ENCODE measurements at places on chromosomes 1 and 21.

- peak; percentile 56 for DNase-seq
These were observed 104.1 kb downstream of the DISP1 start for GRCh38 chr1:222918801-222919477.

- DNase-seq, result no peak
These were observed 403.9 kb upstream of the LRRC7 start for GRCh38 chr1:69163779-69164178.

GRCh38 chr1:60583696-60584095 lies 498.7 kb upstream of the NFIA start:
- DNase-seq, result no peak

DNA sequence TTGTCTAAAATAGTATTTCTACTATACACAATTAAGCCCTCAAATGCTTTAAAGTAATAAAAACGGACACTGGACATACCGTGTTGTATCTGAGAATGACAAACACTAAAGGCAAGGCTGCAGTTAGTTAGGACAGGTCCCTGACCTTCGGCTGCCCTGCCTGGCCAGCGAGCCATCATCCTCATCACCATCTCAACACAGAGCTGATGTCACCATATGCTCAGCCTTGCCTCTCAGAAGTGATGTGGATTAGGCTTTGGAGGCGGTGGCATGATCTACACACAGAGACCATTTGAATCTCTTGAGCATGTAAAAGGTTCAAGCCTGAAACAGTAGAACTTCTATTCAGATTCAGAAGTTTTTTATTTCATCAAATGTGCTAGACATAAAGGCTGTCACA lies 244.7 kb downstream of the SDCCAG8 start:
- DNase-seq, result no peak

GRCh38 chr1:20192871-20193411 lies 6.6 kb upstream of the PLA2G2C start:
- no peak for DNase-seq

DNA sequence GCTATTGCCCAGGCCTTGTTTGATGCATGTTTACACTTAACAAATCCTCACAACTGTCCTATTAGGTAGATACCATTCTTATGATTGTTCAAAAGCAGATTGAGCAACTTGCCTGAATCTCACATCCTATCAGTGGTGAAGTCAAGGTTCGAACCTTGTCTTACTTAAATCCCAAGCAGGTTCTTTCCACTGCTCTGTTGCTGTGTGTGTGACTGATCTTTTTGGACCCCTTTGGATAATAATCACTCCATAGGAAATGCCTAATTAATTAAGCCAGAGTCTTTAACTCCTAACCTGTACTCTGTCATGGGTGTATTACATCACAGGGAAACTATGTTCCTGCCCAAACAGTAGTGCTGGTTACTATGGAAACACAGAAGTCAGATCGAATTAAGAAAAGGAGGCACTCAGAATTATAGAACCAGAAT lies 84.2 kb downstream of the SPATA46 start:
- DNase-seq, result no peak

- no peak for DNase-seq
These were observed 19.3 kb downstream of the BEND5 start for GRCh38 chr1:48757363-48757762.

DNA sequence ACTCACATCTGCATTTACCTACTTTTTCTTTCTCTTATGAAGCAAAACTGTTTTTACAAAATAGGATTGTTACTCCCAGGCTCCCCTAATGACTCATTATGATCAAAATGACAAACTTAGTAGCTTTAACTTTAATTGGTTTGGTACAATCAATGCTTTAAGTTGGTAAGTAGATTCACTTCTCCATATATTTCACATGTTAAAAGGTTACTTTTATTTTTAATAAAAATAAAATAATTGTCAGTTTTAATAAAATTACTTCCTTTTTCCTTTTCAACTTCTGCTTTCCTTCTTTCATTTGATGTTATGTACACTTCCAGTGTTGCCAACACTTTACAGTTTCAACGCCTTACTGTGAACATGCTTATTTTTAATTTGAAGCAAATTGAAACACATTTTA lies 477.6 kb downstream of the SETD4 start:
- DNase-seq, result no peak

DNA sequence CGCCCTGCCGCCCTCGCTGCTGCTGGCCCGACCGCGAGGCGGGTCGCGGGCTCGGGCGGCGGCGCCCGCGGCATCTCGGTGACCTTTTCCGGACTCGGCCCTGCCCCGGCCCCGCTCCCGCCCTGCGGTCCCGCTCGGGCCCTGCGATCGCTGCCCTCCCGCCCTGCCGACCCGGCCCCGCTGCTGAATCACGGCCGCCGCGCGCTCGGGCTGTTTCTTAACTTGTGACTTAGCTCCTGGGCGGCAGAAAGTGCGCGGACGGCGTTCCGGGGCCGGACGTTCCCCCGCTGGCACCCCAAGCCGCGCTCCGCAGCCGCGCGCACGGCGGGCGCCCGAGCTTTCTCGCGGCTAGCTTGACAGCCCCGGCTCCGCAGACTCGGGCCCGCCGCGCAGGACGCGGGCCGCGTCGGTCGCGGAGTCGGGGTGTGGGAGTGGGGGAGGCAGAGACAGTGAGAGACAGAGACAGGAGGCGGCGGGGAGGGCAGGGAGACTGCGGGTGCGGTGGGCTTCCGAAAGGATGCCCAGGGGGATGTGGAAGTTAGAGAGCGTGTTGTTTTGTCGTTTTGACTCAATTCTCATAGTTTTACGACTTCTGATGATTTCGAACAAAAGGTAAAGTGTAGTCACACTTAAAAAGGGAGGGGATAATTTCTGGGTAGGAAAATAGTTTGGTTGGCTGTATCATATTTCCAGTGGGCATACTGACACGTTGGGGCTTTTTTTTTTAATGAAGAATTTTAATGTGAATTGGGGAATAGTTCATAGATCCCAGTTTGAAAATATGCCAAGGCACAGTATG lies 49.8 kb downstream of the PRDM2 start:
- DNase-seq, result peak; percentile 47

GRCh38 chr21:36589352-36589971 lies 109.5 kb upstream of the SIM2 start:
- peak; percentile 61 for DNase-seq

- DNase-seq, result no peak
These were observed 3.4 kb downstream of the PRELP start for GRCh38 chr1:203478986-203479385.

DNA sequence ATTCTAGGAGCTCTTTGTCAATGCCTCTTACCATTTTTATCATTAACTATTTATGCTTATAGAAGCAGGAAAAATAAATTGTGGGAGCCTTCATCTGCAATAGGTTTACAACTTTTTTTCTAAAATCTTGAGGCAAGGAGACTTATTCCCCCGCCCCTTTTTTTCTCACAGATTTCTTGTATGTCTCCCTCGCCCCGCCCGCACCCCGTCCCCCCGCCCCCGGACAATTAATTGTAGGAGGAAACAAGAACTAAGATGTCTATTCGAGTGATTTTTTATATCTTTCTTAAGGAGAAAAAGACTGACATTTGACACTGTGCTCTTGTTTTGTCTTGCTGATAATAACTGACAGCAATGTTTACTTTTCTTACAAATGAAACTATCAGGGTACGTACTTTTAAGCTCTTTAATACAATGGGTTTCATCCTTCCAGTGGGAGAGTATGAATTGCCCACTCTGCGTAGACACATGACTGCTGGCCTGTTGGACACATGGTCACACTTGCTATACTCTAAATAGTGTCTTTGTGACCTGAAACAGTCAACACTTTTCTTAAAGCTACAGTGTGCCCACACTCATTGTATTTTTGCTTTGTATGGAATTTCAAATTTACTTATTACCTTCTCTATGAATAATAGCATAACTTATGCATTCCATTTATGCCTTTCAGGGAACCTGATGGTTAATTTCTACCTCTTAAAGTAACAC lies 1.5 kb upstream of the IVNS1ABP start:
- DNase-seq, result no peak

GRCh38 chr1:29793653-29794348 lies 557.5 kb downstream of the PTPRU start:
- DNase-seq, result no peak

DNA sequence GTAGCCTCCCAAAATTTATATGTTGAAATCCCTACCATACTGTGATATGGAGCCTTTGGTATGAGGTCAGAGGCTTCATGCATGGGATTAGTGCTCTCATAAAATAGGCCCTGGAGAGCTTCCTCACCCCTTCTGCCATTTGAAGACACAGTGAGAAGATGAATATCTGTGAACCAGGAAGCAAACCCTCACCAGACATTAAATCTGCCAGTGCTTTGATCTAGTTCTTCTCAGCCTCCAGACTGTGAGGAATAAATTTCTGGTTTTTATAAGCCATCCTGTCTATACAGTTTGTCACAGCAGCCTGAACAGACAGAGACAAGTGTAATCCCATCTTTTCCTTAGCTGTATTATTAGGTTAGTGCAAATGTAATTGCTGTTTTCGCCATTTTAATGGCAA lies 88.4 kb downstream of the OLFML2B start:
- no peak for DNase-seq

GRCh38 chr21:39037807-39038405 lies 145.3 kb downstream of the PSMG1 start:
- no peak for DNase-seq

- peak; percentile 85 for DNase-seq
These were observed 52.4 kb upstream of the GPR157 start for GRCh38 chr1:9181176-9181906.

DNA sequence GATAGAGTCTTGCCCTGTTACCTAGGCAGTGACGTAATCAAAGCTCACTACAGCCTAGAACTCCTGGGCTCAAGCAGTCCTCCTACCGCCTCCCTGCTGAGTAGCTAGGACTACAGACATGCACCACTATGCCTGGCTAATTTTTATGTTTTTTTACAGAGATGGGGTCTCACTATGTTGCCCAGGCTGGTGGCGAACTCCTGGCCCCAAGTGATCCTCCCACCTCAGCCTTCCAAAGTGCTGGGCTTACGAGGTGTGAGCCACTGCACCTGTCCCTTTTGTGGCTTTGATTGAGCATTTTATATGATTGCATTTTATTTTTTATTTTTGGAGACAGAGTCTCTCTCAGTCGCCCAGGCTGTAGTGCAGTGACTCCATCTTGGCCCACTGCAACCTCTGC lies 25.8 kb downstream of the SDCCAG8 start:
- no peak for DNase-seq

DNA sequence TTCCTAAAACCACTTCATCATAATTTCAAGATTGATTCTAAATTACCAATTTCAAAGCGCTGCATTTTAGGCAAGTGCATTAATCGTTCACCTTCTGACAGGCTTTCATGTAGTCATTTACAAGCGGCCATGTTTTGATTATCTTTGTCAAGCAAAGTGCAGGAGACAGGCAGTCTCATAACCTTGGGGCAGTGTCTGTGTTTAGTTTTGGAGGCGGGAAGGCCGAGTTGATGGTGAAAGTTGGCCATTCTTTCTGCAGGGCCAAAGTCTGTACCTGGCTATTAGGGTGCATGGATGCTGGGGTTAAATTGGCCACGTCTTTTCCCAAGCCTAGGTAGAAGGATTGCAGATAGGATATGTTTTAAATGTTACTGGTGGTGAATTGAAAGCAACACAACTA lies 2.9 kb downstream of the AGPAT3 start:
- DNase-seq, result no peak

- no peak for DNase-seq
These were observed 50.2 kb downstream of the RABGAP1L start for GRCh38 chr1:174209347-174210187.
